ENCODE measurements at places on chromosomes 7 and 10.

DNA sequence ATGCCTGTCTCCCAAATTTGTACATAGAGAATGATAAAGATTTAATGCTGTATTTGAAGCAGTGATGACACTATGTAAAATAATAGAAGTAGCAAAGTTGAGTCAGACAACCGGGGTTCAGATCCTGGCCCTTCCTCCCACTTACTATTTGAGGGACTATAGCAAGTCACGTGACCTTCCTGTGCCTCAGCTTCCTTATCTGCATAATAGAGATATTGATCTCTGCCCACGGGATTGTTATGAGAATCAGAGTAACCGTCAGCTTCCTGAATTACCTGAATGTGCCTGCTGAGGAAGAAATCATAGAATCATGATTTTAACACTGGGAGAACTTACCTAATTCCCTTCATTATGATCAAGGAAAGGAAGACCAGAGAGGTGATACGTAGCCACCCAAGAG, 26.9 kb downstream of the CASP7 start:
- no peak for DNase-seq

DNA sequence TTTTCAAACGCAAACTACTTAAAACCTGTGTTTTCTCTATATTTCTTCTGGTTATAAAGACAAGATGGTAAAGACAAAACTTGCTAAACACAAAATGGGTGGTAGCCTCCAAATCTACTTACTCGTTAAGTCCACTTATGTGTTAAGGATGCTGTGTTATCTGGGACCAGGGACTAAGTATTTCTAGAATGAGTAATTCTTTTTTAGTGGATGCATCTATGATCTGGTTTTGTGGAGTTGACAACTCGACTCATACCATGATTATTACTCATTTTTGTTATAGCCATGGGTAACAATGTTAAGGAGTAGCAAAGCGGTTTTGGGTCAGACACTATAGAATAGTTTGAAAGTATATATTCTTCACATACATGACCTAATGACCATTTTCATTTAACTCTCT, 239.5 kb upstream of the FOXP2 start:
- no peak for DNase-seq

DNA sequence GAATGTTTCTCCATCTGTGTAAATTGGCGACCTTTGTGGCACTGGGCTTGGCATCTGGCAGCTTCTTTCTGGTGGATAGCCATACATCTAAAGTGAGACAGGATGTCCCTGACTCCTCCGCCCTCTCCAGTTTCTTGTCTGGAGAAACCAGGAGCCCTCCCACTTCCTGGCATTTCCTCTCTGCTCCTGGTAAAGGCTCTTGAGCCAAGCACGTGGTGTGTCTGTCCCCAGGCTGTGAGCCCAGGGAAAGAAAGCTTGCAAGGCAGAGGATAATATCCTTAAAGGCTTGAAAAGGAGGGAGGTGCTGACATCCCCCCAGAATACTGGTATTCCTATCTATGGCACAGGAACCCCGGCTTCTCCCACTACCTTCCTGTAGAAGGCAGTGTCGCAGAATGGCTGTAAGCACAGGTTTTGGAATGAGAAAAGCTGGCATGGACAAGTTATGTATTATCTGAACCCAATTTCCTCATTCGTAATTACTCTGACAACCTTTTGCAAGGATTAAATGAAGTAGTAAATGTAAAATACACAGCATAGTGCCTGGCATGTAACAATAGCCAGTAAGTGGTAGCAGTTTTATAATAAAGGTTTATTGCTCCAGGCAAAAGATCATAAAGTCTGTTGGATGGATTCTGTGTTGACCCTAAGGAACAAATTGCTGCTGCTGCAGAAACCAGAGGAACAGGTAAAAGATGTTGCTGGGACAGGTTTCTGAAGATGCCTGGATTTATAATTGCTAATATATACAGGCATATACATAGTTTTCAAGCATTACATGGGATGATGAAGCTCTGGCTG, 11.8 kb upstream of the ACSL5 start:
- DNase-seq: no peak

- no peak for DNase-seq
Observed at GRCh38 chr10:86211691-86212390, 154.8 kb downstream of the GRID1 start.

GRCh38 chr10:60821656-60822055, 43.4 kb downstream of the CDK1 start:
- DNase-seq: no peak

- DNase-seq: no peak
Observed at GRCh38 chr7:471866-472639, 47.6 kb downstream of the PDGFA start.

DNA sequence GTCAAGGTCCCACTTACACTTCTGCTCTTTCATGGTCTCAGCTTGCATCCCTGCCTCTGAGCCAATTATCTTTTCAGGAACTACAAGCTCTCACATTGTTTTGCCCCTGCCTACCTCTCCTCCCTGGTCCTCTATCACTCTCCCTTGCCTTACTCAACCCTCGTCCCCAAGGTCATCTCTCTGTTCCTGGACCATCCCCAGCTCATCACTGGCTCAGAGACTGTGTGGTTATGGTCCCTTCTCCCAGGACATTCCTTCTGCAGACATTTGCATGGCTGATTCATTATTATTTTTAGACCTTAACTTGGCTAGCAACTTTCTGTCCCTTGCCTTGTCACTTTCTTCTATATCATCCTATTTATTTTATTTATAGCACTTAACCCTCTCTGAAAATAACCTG, 17.8 kb upstream of the GPAM start:
- no peak for DNase-seq

GRCh38 chr7:107359520-107360316, 110.1 kb upstream of the GPR22 start:
- no peak for DNase-seq

DNA sequence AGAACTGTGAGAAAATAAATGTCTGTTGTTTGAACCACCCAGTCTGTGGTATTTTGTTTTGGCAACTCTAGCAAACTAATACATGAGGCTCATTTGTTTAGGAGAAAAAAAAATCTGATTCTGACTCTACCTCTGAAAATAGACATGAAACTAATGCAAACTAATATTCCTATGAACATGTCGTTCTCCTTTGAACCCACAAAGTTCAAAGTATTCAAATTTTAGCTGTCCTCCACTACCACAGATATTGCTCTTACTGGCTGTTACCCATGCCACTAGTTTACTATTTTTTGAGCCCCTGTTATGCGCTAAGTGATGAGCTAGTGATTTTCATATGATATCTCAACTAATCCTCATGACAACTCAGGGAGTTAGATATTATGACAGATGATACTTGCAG, 58.8 kb upstream of the ZNF804B start:
- DNase-seq: no peak

- no peak for DNase-seq
Observed at GRCh38 chr7:140041659-140042385, 20.9 kb downstream of the PARP12 start.

- DNase-seq: peak; percentile 67
Observed at GRCh38 chr10:75209921-75210281, 695 bp upstream of the VDAC2 start.

GRCh38 chr7:32070406-32071360, at the start of gene PDE1C:
Gene PDE1C, minus strand, starts transcription at chr7:32070407.
- no peak for DNase-seq

DNA sequence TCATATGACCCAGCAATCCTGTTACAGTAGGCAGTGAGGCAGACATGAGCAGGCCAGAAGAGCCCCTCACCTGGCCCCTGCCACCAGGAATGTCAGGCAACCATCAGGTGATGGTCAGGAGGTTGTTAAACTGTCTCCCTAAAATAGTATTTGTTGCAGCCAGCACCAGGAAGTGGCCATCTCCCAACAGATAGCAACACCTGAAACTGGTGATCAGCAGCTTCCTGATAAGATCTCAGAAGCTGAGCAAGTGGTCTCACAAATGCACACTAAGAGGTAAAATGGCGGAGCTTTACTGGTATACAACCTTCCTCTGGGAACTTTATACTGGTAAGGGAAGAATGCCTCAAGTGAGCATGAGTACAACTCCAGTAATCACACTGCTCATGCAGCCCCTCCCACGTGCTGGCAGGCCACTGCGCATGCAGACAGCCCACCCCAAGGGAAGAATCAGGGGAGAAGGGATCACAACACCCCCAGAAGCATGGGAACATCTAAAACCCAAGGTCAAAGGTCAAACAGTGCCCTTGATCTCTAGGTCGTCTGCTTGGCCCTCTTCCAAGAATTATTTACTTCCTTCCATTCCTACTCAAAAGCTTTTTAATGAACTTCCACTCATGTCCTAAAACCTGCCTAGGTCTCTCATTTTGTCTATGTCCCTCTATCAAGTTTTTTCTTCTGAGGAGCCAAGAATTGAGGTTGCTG, 133.5 kb downstream of the DOCK4 start:
- DNase-seq: no peak

GRCh38 chr7:35753761-35754603, 46.9 kb upstream of the SEPTIN7 start:
- no peak for DNase-seq

DNA sequence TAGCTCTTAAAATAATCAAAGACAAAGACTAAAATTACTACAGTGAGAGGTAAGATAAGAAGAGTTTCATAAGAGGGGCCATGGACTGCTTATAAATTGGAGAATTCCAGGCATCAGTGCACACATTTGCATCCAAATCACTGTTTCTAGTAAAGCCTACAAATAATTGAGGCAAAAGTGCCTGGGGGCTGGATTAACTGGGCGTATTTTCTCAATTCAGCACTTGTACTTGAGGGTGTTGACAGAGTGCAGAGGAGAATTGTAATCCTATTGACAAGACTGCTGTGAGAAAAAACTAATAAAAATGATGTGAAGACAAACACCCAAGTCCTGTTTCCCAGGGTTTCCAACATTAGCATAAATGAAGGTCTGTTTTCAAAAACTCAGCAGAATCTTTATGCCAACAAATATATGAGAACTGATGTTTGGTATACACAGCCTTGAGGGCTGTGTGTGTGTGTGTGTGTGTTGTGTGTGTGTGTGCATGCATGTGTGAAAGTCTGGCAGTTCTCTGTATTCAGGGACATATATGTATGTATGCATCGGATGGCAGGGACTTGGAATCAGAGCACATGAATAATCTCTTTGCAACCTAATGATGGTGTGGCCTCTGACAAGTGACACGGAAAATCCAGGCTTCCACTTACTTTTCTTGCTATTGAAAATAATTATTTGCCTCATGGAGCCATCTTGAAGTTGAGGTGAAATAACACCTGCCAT, 182.1 kb upstream of the CDC14C start:
- no peak for DNase-seq

- DNase-seq: peak; percentile 58
Observed at GRCh38 chr10:73096041-73096448, 621 bp downstream of the P4HA1 start.

DNA sequence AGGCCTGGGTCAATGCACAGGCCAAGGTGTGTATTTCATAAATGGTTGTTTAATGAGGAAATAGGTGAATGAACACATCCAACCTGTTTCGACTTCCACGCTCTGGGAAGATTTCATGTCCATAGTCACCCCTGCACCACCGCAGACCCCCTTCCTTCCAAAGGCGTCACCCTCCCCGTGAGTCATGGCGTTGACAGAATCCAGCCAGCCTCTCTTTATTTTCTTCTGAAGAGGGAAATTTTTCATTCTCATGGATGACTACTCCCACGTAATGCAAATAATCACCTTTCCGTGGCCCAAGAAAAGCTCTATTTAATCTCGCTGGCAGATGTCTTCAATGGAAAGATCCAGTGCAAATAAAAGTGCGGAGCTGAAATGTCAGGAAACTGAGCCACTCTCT, 75.3 kb upstream of the FOXK1 start:
- no peak for DNase-seq

- no peak for DNase-seq
Observed at GRCh38 chr7:157976406-157976805, 611.2 kb downstream of the PTPRN2 start.
